Stimulated activated CD4-positive, alpha-beta T cell treated with anti-CD3 and anti-CD28 coated beads, TNF-alpha, amount 100 ng/mL, for 4 hours (primary cell): ENCODE measurements at places on chromosomes 11 and 22.

DNA sequence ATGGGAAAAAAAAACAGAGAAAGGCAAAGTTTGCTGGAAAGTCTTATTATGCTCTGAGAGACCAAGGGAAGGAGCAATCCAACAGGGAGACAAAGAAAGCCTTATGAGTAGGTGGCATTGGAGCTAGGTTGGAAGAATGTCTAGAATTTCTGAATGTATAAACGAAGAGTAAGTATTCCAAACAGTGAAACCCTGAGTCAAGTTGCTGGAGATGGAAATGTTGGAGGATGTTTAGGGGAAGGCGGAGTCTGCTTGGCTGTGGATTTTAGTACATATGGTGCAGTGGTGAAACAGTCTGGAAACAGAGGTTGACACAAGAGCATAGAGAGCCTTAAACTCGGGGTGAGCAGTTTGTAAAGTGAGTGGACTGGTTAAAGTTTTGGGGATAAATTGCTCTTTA, 314.8 kb upstream of the CADM1 start:
- no peak for DNase-seq

GRCh38 chr11:69496202-69496557, 14.7 kb downstream of the LINC01488 start:
- no peak for DNase-seq

GRCh38 chr22:47015589-47016178, 253.2 kb downstream of the TBC1D22A start:
- no peak for DNase-seq

GRCh38 chr11:27191639-27192038, 151.0 kb downstream of the BBOX1 start:
- no peak for DNase-seq

GRCh38 chr11:38818720-38819119, 2220.7 kb upstream of the RAG2 start:
- no peak for DNase-seq

DNA sequence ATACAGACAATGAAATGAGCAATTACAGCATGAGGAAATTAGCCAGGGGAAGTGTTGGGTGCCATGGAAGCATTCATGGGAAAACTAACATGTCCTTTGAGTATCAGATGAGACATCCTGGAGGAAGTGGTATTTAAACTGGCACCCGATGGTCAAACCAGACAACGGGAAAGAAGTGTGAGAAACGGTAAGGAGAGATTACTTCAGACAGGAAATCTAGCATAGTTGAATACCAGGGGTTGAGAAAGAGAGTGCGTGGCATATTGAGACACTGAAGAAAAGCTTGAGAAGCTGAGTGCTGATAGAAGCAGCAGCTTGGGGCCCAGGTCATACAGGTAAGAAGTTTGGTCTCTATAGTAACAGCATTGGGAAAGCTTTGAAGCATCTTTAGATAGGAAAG, 175.3 kb downstream of the C11orf87 start:
- no peak for DNase-seq

DNA sequence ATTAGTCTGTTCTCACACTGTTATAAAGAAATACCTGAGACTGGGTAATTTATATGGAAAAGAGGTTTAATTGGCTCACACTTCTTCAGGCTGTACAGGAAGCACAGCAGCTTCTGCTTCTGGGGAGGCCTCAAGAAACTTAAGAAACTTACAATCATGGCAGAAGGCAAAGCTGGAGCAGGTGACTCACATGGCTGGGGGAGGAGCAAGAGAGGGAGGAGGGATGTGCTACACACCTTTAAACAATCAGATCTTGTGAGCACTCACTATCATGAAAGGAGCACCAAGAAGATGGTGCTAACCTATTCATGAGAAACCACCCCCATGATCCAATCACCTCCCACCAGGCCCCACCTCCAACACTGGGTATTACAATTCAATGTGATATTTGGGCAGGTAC, 381.6 kb downstream of the ETS1 start:
- DNase-seq, result no peak

DNA sequence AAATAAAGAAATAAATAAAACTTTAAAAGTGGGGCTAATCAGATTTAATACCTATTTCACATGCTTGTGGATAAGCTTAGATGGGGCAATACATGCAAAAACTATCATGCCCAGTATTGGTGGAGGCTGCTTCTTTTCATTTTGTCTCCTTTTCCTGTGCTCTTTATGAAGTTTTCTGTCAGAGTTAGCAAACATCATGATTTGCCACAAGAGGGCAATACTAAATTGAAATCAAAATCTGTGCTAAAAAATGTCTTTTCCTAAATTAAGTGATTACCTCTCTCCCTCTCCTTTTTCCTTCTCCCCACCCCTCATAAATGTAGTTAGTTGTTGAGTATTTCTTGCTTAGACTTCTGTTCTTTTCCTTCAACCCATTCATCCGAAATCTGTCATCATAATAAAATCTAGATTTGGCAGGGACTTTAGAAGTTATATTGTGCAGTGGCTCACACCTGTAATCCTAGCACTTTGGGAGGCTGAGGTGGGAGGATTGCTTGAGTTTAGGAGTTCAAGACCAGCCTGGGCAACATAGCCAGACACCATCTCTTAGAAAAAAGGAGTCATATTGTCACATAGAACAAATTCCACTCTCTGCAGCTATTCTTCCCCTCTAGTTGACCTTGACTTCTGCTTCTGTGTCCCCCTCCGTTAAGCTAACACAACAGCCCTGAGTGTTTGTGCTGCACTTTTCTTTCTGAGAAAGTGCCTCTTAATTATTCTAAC, 4.7 kb upstream of the ARHGAP42 start:
- DNase-seq, result no peak

DNA sequence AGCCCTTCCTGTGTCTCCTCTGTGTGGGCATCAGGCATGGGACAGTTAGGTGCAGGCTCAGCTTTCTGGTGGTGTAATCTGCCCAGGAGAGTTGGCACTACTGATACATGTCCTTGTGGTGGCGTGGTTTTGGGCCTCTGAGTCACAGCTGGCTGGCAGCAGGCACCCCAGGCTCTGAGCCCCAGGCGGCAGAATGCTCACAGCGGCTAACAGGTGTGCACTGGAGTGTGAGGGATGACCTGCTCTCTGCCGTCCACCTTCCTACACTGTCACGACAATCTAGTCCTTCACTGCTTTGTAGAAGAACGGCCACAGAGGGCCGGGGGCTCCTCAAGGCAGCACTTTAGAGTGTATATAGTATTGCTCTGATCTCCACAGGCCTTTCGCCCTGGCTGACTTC, 100.3 kb upstream of the PITPNB start:
- no peak for DNase-seq

DNA sequence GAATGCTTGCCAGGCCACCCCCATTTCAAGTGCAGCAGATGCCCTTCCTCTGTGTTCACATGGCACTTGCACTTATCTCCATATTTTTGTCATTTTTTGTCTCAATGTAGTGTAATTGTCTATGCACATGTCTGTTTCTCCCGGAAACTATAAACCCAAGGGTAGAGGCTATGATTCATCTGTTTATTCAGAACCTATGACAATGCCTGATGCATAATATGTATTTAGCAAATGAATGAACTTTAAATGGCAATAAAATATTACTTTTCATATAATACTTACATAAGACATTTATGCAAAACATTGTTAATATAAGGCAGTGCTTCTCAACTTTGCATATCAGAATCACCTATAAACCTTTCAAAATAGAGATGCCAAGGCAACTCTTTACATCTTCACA, 6.7 kb downstream of the PAK1 start:
- no peak for DNase-seq

DNA sequence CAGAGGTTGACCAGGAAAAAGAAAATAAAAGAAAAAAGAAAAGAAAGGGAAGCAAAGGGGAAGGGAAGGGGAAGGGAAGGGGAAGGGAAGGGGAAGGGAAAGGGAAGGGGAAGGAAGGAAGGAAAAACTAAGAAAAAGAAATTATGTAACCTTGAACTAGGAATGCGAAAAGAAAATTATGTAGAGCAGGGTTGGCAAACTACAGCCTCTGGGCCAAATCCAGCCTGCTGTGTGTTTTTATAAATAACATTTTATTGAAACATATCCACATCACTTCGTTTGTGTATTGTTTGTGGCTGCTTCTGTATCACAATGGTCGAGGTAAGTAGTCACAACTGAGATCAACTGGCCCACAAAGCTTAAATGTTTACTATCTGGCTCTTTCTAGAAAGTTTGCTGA, 56.7 kb downstream of the CLPB start:
- DNase-seq, result no peak

- no peak for DNase-seq
These were observed 368.6 kb downstream of the OPCML start for GRCh38 chr11:133163463-133164419.

DNA sequence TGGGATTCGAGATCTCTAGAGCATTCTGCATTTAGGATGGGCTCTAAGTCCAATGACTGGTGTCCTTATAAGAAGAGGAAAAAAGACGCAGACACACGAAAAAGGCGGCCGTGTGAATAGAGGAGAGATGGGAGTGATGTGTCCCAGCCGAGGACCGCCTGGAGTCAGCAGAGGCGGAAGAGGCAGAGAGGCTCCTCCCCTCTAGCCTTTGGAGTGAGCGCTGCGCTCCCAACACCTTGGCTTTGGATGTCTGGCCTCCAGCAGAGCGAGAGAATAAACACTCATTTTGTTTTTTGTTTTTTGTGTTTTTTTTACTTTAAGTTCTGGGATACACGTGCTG, 83.0 kb upstream of the RTL6 start:
- no peak for DNase-seq

GRCh38 chr22:49025791-49026493, 801.7 kb downstream of the BRD1 start:
- no peak for DNase-seq

DNA sequence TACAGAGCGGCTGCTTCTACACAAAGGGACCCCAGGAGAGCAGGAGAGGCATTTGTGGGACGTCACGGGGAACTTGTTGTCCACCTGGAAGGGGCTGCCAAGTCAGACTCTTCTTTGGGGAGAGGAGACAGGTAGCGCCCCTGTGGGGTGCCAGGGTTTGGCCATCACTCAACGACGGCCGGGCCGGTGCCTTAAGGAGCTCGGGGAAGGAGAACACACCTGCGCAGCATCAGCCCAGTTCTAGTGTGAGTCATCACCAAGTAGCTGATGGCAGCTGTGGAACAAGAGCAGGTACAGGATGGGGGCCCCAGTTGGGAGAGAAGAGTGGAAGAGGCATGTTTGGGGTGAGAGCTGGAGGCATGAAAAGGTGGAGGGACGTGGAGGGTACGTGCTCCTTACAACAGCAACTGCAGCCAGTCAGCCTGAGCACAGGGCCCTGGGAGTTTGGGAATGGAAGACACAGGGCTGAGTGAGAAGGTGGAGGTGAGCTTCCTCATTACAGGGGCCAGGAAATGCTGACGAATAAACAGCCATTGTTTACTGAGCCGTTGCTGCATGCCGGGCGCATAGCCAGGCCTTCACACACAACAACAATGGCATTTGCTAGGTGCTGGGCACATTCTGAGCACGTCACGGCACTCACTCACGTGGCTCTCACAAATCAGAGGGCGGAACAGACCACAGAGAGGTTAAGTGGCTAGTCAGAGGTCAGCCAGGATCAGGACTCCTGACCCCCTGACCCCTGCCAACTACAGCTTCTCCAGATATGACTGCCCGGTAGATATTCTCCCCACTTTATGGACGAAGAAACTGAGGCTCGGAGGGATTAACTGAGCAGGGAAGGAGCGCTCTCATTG, 29.1 kb upstream of the TP53I11 start:
- no peak for DNase-seq

GRCh38 chr11:94089341-94089740, 39.3 kb upstream of the PANX1 start:
- DNase-seq, result no peak

DNA sequence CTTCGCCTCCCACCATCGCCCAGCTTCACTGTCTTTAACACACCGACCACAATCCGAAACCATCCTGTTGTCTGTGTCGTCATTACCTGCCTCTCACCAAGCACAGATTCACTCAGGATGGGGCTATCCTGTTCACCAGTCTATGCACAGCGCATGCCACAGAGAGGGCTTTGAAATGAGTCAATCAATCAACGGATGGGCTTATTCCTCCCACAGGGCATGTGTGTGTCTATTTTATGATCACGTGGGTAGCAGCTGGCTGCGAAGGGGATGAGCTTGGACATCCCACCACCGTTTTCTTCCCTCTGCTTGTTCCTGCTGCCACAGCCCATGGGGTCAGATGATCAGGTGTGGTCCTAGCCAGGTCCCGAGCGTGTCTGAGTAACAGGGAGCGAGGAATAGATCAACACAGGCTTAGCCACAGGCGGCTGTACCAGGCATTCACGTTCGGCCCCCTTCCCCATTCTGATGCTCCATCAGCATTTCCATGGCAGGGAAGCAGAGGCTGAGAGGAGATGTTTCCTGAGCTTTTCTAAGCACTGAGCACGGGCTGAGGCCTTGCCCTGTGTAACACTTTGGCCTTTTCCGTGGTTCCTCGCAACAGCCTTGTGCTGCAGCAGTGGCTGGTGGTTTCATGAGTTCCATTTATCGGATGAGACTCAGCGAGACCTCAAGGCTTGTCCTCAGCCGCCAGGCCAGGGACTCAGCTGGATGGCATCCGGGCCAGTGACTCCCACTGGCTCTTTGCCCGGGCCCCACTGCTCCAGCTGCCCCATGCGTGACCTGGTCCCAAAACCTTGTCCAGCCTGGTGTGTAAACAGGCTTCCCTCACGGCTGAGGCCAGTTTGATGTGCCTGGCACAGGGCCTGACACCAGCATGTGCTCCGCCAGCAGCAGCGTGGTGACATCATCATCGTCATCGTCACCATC, 48.1 kb upstream of the FGF3 start:
- no peak for DNase-seq

DNA sequence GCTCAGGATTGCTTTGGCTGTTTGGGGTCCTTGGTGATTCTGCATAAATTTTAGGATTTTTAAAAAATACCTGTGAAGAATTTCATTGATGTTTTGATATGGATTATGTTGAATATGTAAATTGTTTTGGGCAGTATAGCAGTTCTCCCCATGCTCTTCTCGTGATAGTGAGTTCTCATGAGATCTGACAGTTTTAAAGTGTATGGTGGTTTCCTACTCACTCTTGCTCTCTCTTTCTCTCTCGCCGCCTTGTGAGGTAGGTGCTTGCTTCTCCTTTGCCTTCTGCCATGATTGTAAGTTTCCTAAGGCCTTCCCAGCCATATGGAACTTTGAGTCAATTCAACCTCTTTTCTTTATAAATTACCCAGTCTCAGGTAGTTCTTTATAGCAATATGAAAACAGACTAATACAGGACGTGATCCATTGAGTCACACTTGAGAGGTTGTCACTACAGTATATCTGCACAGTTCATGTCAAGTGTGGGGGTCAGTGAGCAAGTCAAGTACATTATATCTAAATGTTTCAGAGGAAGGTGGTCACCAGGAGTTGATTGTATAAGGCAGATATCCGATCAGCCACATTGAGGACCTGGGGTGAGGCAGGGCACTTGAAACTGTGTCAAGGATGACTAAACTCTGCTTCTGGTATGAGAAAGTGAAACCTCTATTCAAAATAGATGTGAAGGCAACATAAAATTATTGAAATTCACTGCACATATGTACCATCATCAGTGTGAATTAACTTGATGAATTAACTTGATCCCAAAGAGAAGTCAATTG, 70.7 kb upstream of the CCDC179 start:
- no peak for DNase-seq

GRCh38 chr11:109130910-109131309, 291.1 kb upstream of the C11orf87 start:
- DNase-seq, result no peak

- DNase-seq, result no peak
These were observed 162.4 kb upstream of the B3GAT1 start for GRCh38 chr11:134574425-134574824.
